Placental pericyte (primary cell): ENCODE measurements at places on chromosomes 16 and 17. TPM values are rescaled to one million over a fixed set of nuclear protein-coding genes. Genes with fewer than 3 reads are reported as not detected.

HIC1 gene
- 9.4 and 148 TPM in 2 replicates for total RNA-seq

SARM1 gene
- total RNA-seq, result 13.3 and 23.9 TPM in 2 replicates

ZNF785 gene
- total RNA-seq, result 10.0 and 14.7 TPM in 2 replicates

C17orf113 gene
- total RNA-seq, result under 0.01 and 0.22 TPM in 2 replicates

CD7 gene
- total RNA-seq, result 0.66 TPM in 1 of 2 replicates, not detected in the other

HNF1B gene
- total RNA-seq, result not detected in 2 replicates

LRRC75A gene
- total RNA-seq, result 0.72 and 0.88 TPM in 2 replicates

OSGIN1 gene
- total RNA-seq, result 5.9 TPM in 2 replicates

TMEM98 gene
- total RNA-seq, result 98.1 and 196 TPM in 2 replicates

EPX gene
- not detected in 2 replicates for total RNA-seq

NEUROD2 gene
- total RNA-seq, result not detected in 2 replicates

TBC1D3 gene
- total RNA-seq, result not detected in 2 replicates

COL1A1 gene
- 2,368 and 3,907 TPM in 2 replicates for total RNA-seq

ABCA10 gene
- total RNA-seq, result 1.7 and 2.2 TPM in 2 replicates

CTRL gene
- 0.29 and 2.0 TPM in 2 replicates for total RNA-seq

KLHL10 gene
- under 0.01 TPM in 1 of 2 replicates, not detected in the other for total RNA-seq

RCVRN gene
- not detected in 2 replicates for total RNA-seq

KNOP1 gene
- total RNA-seq, result 14.0 and 19.0 TPM in 2 replicates

TBC1D26 gene
- not detected in 2 replicates for total RNA-seq

GSE1 gene
- total RNA-seq, result 40.5 and 55.3 TPM in 2 replicates

CACNG1 gene
- not detected in 2 replicates for total RNA-seq

LRRC37B gene
- total RNA-seq, result 9.6 and 12.0 TPM in 2 replicates

OR2C1 gene
- total RNA-seq, result 0.22 TPM in 1 of 2 replicates, not detected in the other

DOK4 gene
- 37.9 and 46.0 TPM in 2 replicates for total RNA-seq

NUTF2 gene
- total RNA-seq, result 159 and 180 TPM in 2 replicates

CCL17 gene
- not detected in 2 replicates for total RNA-seq

NGFR gene
- total RNA-seq, result 0.14 TPM in 1 of 2 replicates, not detected in the other

ATXN1L gene
- total RNA-seq, result 15.8 and 16.6 TPM in 2 replicates

KRT25 gene
- not detected in 2 replicates for total RNA-seq

CDH13 gene
- total RNA-seq, result 126 and 133 TPM in 2 replicates

LRRC46 gene
- total RNA-seq, result 0.22 and 0.29 TPM in 2 replicates

ZNF423 gene
- total RNA-seq, result under 0.01 TPM in 2 replicates

HSD17B2 gene
- 19.6 and 120 TPM in 2 replicates for total RNA-seq

TLCD3B gene
- total RNA-seq, result 0.43 TPM in 1 of 2 replicates, not detected in the other

NPIPA2 gene
- total RNA-seq, result 0.29 and 0.44 TPM in 2 replicates

TBC1D3I gene
- 0.44 TPM in 1 of 2 replicates, not detected in the other for total RNA-seq

SEBOX gene
- total RNA-seq, result not detected in 2 replicates

MYH11 gene
- total RNA-seq, result under 0.01 TPM in 2 replicates

ENPP7 gene
- total RNA-seq, result not detected in 2 replicates

KDM6B gene
- 7.2 and 8.0 TPM in 2 replicates for total RNA-seq

FUS gene
- 45.3 and 78.0 TPM in 2 replicates for total RNA-seq

ABCA9 gene
- 2.0 TPM in 2 replicates for total RNA-seq

CHAD gene
- not detected in 2 replicates for total RNA-seq

COTL1 gene
- total RNA-seq, result 140 and 373 TPM in 2 replicates

MTSS2 gene
- total RNA-seq, result 49.2 and 76.6 TPM in 2 replicates
